ENCODE measurements at places on chromosomes 7 and 10.

DNA sequence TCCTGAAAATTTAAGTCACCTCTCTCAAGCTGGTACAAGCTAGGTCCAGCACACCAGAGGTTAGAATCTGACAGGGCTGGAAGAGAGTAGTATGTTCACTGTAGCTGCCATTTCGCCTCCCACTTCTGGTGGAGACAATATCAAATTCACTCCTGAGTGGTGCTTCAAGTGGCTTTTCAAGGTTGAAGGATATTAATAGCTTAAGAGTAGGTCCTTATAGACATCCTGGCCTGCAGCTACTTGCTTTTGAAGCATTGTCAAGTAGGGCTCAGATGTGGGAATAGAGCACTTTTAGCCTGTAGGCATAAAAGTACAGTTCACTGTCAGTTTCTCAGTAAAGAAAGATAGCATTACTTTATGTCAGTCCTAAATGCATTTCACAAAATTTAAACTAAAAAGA lies 270.5 kb upstream of the PLPP4 start:
- DNase-seq = no peak

- DNase-seq = no peak
Observed at GRCh38 chr10:131786756-131787605, 113.8 kb upstream of the PPP2R2D start.

DNA sequence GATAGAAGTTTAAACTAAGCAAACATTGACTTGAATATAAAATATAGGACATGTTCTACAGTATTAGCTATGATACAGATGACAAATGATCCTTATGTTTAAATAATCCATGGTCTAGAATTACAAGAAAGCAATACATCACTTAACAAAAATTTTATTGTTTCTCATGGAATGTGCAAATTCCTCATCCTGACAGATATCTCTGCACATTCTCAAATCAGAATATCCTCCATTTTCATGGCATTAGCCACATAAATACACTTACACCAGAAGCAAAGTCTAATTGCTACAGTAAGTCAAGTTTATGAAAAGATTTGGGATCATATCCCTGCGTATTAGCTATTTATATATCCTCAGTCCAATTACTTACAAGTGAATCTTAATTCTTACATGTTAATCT lies 57.6 kb downstream of the PCLO start:
- DNase-seq = no peak

- DNase-seq = no peak
Observed at GRCh38 chr10:55214608-55215007, 413.6 kb upstream of the PCDH15 start.

- DNase-seq = peak; percentile 4
Observed at GRCh38 chr10:107914450-107915214, 750.1 kb upstream of the SORCS1 start.

- no peak for DNase-seq
Observed at GRCh38 chr10:1552406-1552805, 184.9 kb downstream of the ADARB2 start.

DNA sequence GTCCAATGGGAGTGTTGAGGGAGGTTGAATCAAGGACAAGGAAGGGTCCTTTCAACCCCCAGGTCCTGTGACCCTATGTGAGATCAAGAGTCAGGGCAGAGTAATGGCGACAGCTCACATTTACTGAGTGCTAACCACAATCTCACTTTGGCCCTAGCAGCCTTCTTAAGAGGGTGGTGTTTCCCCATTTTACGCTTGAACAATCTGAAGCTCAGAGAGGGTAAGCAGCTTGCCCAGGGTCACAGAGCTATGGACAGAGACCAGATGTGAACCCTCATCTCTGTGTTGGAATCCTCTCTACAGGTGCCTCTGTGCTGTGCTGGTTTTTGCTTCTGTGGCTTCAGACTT lies 102.0 kb downstream of the GRK5 start:
- peak; percentile 65 for DNase-seq

DNA sequence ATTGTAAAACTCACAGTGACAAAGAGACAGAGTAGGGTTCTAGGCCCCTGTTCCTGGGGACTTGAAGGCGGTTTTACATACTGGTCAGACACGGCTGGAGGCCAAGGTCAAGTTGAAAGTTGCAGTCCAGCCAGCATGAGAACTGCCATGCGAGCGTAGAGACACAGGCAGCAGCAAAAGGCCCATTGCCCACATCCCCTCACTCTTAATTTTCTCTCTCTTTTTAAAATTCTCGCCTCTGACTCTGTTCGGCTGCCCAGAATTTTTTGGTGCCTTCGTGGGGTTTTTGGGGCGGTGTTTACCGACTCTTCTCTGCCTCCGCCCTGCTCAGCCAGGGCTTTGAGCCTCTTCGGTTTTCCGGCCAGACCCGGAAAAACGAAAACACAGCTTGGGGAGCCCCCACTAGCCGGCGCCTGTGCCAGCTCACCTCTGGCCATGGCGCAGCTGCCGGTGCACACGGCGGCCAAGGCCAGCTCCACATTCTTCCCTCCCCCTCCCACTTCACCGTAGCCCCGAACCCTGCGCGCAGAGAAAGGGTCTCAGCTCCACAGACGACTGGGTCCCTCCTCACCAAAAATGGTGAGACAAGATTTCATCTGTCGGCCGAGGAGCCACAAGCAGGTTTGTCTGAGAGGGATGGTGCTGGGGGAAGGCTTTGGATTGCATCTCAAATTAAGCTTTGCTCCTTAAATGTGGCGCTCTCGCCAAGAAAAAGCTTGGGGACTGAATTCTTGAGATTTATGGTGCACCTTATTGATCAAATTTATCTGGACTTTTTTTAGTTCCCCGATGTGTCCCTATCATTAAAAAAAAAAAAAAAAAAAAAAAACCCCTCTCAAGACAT lies 2.3 kb upstream of the HOXA13 start:
- no peak for DNase-seq

DNA sequence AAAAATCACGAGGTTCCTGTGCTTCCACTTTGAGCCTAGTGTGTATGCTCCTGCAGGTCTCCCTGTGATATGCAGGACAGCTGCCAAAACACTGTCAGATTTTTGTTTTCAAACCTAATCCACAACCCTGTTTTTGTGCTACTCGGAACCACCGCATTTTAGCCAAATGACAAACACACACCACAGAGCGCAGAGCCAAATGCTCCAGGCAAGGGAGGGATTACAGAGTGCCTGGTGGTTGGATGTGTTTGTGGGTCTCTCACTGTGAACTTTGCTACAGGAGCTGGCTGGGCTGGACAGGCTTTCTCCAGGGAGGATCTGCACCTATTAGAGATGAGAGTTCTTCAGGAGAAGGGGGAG lies 5.7 kb upstream of the RBM28 start:
- no peak for DNase-seq

GRCh38 chr7:158397885-158398284 lies 189.7 kb downstream of the PTPRN2 start:
- no peak for DNase-seq

DNA sequence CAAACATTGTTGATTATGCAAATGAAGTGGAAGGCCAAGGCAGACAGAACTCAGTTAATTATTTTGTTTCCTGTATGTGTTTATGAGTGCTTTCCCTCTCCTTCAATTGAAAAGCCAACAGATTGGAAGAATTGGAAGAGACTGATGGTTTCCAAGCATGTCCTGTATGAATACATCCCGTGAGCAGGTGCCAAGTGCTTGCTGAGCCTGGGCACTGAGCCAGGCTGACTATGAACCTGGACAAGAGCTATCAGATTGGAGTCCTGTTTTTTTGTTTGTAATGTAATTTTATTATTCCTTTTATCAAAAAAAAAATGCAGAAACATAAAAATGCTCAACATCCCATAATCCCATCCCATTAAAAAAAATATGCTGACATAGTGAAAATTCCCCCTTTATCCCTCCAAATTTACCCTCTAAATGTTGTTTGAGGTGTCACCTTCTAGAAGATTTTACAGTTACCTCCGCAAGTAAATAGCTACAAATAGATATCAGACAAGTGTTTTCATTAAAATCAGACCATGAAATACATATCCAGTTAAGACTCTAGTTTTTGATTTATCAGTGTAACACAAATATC lies 449.5 kb downstream of the GRID1 start:
- DNase-seq = no peak

DNA sequence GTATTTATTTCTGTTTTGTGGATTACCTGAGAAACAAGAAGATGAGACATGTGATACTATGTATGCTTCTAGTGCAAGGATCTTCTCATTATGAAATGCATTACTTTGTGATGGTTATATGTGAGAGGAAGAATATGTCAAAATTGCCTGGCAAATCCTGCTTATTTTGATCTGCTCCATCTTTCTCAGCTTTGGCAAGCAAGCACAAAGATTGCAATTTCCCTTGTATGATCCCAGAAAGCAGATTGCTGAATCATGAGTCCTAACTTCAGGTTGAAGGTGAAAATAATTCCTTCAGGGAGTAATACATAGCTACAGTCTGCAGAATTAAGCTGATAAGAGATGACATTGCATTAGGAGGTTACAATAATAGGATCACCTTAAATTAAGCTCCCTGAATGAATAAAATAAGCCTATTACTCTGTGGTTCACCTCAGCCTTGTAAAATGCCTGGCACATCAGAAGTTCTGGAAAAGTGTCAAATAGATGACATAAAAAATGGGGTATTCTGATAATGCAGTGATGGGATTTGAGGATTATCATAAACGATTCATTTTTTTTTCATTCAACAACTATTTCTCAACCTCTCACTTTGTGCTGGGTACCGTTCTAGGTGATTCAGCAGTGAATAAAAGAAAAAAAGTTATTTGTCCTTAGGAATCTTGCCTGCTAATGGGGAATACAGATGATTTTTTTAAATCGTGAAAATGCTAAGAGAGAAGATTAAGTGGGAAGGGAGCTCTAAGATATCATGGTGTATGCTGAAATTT lies 120.7 kb downstream of the CHN2 start:
- no peak for DNase-seq

GRCh38 chr7:27188386-27189294 lies 3.6 kb upstream of the HOXA11 start:
- no peak for DNase-seq

DNA sequence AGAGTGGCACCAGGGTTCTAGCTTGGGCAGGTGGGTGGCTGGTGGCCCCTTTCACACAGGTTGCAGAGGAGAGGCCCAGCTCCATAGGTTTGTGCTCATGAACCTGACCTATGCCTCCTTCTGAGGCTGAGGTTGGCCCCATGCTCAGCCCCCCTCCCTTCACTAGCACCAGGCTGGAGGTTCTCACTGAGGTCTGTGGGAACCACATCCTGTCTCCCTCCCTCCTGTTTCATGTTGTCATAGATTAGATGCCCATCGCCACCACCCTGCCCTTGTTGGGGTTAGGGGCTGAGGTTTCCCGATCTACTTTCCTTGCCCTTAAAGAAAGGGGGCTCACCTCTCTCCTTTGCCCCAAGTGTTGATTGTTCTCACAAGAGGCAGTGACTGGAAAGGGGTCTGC lies 14.7 kb downstream of the NEUROG3 start:
- no peak for DNase-seq

- no peak for DNase-seq
Observed at GRCh38 chr10:104089621-104090020, 3.9 kb upstream of the COL17A1 start.

DNA sequence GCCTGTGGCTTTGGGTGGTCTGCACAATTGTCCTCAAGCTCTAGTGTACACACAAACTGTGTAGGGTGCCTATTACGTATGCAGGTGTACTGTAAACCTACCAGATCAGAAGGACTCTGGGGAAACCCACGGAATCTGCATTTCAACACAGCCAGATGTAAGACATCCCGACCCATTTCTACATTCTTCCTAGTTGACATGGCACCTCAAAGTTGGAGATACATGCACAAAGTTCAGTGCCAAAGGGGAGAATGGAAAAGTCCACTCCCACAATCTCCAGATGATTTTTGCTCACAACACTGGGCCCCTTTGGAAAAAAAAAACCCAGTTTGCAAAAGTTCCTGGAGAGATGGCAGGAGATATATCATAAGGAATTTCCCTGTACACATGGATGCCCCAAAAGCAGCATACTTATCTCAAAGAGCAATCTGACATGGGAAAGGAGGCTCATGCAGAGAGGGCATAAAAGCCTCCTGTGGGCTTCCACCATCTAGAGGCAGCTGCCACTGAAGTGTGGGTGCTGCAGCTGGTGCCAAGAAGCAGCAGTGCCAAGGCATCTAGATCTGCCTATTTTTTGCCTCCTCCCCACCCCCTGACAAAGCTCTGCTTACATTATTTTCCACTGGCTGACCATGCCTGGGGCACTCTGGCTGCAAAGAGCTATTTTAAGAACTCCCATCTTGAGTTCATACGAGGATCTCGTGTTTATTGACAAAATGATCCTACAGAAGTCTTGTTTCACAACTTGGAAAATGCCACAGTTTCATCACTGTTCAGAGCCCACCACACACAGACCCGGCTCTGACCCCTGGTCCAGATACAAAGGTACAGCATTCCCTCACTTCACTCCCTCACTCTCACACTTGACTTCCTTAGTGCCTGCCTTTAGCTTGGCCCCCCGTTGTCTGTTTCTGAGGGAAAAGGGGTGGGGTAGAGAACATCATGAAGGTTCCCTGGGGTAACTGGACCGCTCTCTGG lies 12.9 kb downstream of the TECTB start:
- no peak for DNase-seq

GRCh38 chr10:118408181-118408580 lies 66.1 kb upstream of the FAM204A start:
- no peak for DNase-seq

GRCh38 chr7:4709187-4709586 lies 27.1 kb downstream of the FOXK1 start:
- no peak for DNase-seq

GRCh38 chr10:99958302-99958701 lies 51.4 kb downstream of the DNMBP start:
- DNase-seq = no peak

- no peak for DNase-seq
Observed at GRCh38 chr10:19819419-19820033, 3.3 kb downstream of the PLXDC2 start.

DNA sequence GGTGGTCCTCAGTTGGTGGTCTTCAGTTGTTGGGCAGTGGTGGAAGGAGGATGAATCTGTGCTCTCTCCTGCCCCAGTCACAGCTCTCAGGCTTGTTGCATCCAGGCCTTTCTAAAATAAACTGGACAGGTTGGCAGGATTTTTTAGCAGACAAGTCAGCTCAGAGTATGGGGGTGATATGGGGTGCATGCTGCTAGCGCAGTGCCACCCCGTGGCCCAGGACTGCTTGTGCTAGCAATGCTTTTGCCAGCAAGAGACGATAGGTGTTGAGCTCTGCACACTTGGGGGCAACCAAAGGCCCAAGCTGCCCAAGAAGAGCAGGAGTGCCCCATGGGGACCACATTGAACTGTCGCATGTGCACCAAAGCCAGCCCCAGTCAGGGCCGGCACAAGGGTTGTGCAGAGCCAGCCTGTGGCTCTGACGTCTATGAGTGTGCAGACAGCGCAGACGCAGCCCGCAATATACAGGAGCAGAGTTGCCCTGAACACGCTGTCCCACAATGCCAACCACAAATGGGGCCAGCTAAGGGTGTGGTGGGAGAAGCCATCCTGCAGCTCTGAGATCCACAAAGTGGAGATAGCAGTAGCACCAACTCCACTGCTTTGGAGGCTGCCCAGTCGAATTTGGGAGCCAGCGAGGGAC lies 49.8 kb upstream of the PDSS1 start:
- no peak for DNase-seq

GRCh38 chr10:32961343-32961894 lies 3.4 kb upstream of the ITGB1 start:
- DNase-seq = no peak

All from GM06990 (cell line).